ENCODE measurements at places on chromosomes 1 and 21. TPM values are rescaled to one million over a fixed set of nuclear protein-coding genes. Genes with fewer than 3 reads are reported as not detected.

GRCh38 chr1:237383791-237384190 is 341.8 kb downstream of the RYR2 start:
- no peak for DNase-seq
- H3K4me3 ChIP-seq: no peak overlapping the region
- no peaks in the 10 kb centered on the region for H3K36me3 ChIP-seq
- H3K4me1 ChIP-seq: 0 out of 2 replicates have a peak, but pooled peaks cover 4% of the 10 kb centered on the region

- H3K36me3 ChIP-seq: no peaks in the 10 kb centered on the region
- no peaks in the 10 kb centered on the region for H3K4me1 ChIP-seq
- no peak overlapping the region for H3K27ac ChIP-seq
- no peaks in the 10 kb centered on the region for H3K27me3 ChIP-seq
- DNase-seq: no peak
- H3K4me3 ChIP-seq: no peak overlapping the region
These were observed 154.8 kb downstream of the C1orf21 start for GRCh38 chr1:184541537-184542152.

The SPATA46 gene
- total RNA-seq: not detected

GRCh38 chr21:32378956-32379355 is 13.9 kb downstream of the URB1 start:
- H3K27me3 ChIP-seq: no peaks in the 10 kb centered on the region
- DNase-seq: no peak
- no peak overlapping the region for H3K4me3 ChIP-seq
- no peaks in the 10 kb centered on the region for H3K4me1 ChIP-seq

- DNase-seq: peak; percentile 21
- no peaks in the 10 kb centered on the region for H3K4me1 ChIP-seq
- no peaks in the 10 kb centered on the region for H3K36me3 ChIP-seq
- H3K4me3 ChIP-seq: no peak overlapping the region
These were observed 157.3 kb downstream of the SLC30A10 start for GRCh38 chr1:219771080-219771479.

The GIPC2 gene
- 2.7 TPM for total RNA-seq

The ZBTB8OS gene
- 22.0 TPM for total RNA-seq

The LYST gene
- 0.16 TPM for total RNA-seq

DNA sequence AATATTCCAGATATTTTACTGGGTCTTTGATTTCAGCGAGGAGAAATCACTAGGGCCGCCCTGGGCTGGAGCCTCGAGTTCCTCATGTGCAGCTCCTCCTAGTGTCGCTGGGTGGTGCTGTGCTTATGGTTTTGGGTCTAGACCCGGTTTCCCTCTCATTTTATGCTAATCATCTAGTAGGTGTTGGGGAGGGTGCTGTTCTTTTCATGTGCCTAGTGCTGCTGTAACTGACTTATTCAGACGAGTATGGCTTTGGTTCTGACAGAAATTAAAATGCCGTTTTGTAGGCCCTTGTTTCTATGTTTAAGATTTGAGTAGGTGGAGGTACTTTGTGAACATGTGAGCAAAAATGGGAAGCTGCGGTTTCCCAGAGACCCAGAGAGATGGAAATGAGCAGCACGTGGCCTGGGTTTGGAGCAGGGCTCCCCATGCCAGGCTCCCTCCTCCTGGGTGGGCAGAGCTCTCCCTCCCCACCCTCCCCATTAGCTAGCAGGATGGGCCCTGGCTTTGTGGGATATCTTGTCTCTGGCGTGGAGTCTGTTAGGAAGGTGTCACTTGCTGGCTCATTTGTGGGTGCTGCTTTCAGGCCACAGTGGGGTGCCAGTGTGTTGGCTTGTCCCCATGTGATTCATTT is 74.0 kb upstream of the GPR88 start:
- H3K4me1 ChIP-seq: peaks cover 24% of the 10 kb centered on the region
- H3K27ac ChIP-seq: no peak overlapping the region
- peak; percentile 91 for DNase-seq

DNA sequence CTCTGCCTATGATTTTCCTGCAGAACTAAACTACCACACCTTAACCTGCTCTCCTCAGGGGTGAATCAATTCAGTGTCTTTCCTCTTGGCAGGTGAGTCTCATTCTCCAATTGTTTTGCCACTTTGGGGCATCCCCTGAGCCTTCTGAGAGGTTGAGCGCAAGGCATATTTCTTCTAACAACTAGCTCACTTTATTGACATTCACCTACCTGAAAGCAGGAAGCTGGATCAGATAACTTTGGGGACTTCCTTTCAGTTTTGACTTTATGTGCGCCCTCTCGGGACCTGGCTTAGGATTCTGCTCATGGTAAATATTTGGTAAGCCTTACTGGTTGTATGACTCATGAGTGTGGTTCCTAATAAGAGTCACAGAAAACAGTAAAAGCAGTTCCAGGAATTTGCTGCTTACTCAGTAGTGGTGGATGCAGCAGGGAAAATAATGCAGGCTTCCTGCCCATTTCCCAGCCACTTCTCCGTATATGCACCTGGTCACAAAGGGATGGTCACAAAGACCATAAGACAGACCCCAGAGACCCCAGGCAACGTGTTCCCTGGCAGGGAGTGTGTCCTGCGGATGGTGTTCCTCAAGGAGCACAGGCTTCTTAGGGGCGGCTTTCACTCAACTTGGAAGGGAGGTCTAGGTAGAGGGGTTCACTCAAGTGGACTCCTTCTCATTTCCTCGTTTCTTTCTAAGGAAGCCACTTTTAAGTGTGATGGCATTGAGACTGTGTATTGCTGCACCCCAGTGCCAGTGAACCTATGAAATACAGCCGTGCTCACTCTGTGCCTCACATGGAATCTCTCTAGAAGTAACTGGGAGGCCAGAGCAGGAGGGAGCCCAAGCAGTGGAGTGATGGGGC is 22.0 kb upstream of the BATF3 start:
- H3K4me1 ChIP-seq: no peaks in the 10 kb centered on the region
- DNase-seq: no peak
- H3K4me3 ChIP-seq: no peak overlapping the region
